Activated T-helper 1 cell treated with Interleukin-2 at 50 U/mL for 16 hours (primary cell): ENCODE measurements at places on chromosomes 12 and 14.

DNA sequence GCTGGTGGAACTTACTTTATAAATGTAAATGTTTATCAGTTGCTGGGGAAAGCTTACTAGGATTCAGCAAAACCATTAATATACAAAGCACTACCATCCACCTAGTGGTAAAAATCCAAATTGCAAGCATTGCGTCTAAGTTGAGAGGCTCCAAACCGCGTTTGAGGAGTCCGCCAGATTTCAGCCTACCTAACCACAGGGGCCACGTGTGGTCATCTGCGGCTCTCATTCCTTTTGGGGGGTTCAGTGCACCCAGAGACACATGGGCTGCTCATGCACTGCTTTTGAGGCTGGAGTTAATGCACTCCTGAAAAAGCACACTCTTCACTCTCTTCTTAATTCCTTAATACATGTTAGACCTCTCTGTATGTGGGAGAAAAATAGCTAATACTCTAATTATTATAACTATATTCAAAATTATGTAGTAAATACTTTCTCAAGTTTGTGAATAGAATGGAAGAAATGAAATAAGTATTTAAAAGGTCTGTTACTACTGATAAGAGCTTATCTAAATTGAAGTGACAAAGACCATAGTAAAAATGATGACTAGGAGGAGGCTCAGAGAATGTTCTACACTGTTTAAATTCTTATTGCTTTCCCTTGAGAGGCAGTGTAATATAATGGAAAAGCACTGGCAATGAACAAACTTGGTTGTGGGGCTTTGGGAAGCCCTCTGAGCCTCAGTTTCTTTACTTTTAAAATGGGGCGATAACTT is 41.4 kb upstream of the MANSC4 start:
- no peak for DNase-seq

GRCh38 chr12:120169946-120170345 is 24.6 kb downstream of the GCN1 start:
- DNase-seq: no peak

- no peak for DNase-seq
These were observed 25.6 kb downstream of the FRMD6 start for GRCh38 chr14:51677266-51677665.

- DNase-seq: no peak
These were observed 57.3 kb upstream of the CEP83 start for GRCh38 chr12:94516985-94517384.

DNA sequence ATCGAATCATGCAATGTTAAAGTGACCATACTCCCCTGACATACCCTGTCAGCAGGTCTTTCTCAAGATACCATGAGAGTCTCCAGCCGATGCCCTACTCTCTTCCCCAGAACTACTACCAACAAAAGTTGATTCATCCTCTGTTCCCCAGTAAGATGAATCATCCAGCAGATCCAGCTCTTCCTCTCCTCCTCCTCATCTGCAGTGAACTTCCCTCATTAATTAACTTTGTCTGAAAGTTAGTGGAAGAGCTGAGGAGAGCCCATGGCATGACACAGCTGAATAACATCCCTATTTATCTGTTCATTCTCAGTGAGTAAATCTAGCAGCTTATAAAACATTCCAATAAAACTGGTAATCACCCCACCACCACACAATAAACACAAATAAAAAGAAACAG is 213.4 kb downstream of the EGLN3 start:
- no peak for DNase-seq

DNA sequence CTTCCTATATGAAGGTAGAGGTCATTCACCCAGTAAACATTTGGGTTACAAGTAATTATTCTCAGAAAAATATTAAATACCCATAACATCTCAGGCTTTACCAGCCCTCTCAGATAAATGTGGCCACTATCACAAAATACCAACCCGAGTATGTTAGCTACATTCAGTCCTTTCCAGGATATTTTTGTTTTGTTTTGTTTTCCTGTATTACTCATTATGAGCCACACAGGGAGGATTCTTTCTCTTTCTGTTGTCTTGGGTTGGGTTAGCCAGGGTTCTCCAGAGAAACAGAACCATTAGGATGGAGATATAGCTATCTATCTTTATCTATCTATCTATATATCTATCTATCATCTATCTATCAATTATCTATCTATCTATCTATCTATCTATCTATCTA is 947.6 kb upstream of the MDGA2 start:
- DNase-seq: no peak

GRCh38 chr14:105431256-105431655 is 11.6 kb downstream of the MTA1 start:
- DNase-seq: no peak
